ENCODE measurements at places on chromosomes 5 and 9. TPM values are rescaled to one million over a fixed set of nuclear protein-coding genes. Genes with fewer than 3 reads are reported as not detected.

Gene SMIM33
- total RNA-seq = not detected

Gene GCNT4
- total RNA-seq = 0.23 TPM

Gene LECT2
- total RNA-seq = not detected

Gene IL4
- total RNA-seq = not detected

Gene SPATA31A3
- not detected for total RNA-seq

Gene PCDHB2
- total RNA-seq = 0.74 TPM

Gene CCDC183
- total RNA-seq = 0.32 TPM

Gene WNK2
- not detected for total RNA-seq

Gene OR1J2
- total RNA-seq = not detected
